ENCODE measurements at places on chromosomes 13 and 19.

DNA sequence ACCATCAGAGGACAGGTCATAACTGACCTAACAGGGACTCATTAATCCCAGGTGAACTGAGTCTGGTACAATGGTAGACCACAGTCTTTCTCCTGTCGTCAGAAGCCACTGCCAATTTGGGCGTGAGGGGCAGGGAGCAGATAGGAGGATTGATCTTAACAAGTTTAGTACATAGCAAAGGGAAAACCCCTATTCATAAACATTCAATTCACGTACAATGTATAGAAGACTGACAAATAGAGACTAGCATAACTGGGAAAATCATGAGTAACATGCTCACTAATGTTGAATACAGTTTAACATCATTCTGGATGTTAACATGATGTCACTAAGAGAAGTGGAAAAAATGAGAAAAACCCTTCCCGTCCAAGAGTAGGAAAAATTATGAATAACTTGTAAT, 54.1 kb downstream of the SLC7A1 start:
- no peak for DNase-seq

- DNase-seq, result peak; percentile 82
Measured at GRCh38 chr13:41694545-41695301, 237.4 kb downstream of the RGCC start.

DNA sequence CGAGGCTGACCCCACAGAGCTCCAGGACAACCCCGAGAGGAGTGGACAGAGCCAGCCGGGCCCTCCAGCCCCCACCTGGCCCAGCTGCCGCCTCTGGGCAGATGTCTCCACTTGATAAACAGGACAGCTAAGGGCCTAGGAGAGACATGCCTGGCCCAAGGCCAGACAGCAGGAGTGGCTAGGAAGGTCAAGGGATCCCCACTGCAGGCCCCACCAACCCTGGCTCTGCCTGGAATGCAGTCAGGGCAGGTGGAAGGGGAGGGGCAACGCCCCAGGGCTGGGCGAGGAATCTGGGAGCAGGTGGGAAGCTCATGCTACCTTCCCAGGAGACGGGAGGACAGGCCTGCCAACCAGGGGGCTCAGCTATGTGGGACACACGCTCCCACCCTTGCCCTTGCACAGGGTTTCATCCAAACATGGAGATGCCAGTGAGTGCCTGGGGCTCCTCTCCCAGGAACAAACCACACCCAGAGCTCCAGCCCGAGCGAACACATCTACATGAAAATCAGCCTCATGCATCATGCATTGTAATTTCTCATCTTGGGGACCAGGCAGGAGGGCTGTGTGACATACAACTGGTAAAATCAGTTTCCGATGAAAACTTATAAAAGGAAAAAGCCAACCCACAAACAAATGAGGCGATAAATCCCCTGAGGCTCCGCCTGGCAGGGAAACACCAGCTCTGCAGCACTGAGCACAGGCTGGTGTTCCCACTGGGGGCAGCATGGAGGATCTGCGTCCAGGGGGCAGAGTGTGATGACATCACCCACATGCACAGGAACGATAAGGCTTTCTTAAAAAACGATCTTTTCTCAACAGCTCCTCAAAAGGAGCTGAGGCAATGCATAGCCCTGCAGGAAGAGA, 25.0 kb downstream of the SH3GL1 start:
- DNase-seq, result no peak

DNA sequence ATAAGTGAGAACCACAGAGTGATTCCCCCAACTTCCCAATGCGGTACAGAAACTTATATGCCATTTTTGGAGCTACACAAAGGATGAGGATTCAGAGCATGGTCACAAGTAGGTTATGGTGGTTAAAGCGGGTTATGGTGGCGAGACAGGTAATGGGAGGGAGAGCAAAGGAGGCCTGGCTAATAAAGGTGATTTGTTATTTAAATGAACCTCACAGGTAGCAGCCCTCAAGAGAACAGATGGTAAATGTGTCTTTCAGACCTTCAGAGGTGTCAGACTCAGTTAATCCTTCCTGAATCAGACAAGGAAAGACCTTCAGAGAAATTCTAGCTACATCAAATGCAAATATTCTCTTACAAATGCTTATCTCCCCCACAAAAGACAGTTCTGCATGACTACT, 1971.4 kb downstream of the OLFM4 start:
- DNase-seq, result no peak

DNA sequence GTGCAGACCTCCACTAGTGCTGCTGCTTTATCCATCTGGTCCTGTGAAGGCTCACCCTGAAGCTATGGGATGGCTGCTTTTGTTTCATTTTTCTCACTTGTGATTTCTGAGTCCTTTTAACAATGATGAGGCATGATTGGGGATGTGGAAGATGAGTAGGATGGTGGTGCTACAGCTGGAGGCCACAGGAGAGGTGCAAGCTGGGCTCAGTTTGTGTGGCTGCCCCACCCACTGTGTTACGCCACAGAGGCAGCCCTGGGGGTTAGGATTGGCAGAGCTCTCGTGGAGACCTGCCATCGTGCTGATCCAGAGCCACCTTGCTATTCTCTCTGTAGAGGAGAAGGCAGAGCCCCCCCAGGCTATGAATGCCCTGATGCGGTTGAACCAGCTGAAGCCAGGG, 19.6 kb upstream of the QTRT1 start:
- no peak for DNase-seq
